ENCODE measurements at places on chromosomes 1 and 21.

- DNase-seq = no peak
Observed at GRCh38 chr1:98939471-98939870, 65.2 kb downstream of the PLPPR5 start.

DNA sequence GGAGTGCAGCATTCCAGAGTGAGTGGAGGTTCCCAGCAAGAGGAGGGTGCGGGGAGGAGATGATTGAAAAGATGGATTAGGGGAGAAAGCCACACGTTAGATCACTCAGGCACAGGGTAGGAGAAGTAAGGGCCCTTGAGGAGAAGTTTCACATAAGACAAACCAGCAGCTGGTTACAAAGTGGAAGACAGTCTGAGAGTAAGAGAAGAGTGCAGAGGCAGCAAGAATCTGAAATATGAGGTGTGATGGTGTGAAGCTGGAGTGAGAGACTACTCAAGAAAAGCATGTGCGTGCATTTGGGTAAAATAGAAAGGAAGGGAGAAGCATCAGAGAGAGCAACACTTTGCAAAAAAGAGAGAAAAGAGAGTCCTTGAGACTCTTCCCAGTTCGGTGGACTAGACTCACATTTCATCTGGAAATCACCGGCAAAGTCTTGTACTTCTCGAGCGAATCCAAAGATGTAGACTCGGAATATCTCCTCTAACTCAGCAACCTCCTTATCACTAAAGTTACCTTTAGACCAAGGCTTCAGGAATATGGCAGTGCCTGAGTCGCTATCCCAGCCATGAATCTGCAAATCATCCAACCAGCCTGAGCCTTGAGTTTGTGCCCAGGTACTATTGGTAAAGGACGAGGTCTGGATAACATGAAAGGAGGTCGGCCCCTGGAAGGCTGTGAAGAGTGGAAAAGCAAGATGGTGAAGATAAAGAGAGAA, 783 bp downstream of the CD1B start:
- DNase-seq = no peak

DNA sequence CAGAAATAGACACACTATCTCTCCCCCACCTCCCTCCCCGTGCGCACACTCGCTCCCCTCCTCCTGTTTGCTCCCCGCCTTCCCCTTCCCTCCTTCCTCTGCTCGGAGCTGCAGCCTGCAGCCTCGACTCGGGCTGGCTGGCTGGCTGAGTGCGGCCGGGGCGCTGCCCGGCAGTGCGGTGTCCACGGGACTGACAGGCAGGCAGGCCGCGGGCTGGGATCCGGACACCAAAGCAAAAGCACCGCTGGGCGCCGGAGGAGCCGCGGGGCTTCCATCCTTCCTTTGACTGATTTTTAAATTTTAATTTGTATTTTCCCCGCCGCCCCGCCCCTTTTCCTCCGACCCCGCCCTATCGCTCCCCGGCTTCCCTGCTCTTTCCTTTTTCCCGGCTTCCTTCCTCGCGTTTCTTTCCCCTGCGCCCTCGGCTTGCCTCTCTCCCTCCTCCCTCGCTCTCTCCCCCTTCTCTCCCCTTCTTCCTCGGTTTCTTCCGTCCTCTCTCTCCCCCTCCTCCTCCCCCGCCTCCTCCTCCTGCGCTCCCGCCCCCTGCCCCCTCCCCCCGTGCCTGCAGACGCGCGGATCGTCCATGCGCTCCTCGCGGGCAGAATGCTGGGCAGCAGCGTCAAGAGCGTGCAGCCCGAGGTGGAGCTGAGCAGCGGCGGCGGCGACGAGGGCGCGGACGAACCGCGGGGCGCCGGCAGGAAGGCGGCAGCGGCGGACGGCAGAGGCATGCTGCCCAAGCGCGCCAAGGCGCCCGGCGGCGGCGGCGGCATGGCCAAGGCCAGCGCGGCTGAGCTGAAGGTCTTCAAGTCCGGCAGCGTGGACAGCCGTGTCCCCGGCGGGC, 109.4 kb downstream of the NAV1 start:
- no peak for DNase-seq

DNA sequence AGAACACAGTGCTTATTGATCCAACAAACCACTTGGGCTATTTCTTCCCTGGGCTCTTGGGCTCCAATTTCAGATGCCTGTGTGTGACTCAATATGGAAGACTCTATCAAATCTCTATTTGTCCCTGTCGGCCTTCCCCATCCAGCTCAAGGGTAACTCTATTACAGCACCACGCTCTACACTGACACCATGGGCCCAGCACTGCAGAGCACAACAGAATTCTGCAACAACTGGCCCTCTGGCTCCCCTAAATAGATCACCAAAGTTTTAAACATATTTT, 51.7 kb downstream of the CAPZB start:
- no peak for DNase-seq

GRCh38 chr1:55812281-55812680, 597.1 kb upstream of the USP24 start:
- DNase-seq = no peak

- DNase-seq = no peak
Observed at GRCh38 chr21:35368326-35368725, 319.2 kb upstream of the RUNX1 start.

DNA sequence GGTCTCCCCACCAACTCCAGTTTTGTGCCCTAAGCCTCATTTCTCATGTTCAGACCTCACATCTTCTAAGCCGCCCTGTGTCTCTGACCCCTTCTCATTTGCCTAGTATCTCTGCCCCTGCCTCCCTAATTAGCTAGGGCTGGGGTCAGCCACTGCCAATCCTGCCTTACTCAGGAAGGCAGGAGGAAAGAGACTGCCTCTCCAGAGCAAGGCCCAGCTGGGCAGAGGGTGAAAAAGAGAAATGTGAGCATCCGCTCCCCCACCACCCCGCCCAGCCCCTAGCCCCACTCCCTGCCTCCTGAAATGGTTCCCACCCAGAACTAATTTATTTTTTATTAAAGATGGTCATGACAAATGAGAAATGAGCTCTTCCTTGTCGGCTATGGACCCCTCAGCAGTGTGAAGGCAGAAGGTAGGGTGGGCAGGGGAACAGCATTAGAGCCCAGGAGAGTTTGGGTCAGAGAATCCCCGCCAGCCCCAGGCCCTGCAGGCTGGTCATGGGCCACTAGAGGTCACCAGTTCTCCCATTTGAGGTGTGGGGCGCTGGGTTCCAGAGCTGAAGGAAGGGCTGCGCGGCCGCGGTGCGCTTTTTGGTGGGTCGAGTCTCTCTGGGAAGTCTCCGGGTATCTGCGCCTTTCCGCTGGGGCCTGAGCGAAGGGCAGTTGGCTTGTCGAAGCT, 11.5 kb downstream of the ADAMTSL4 start:
- DNase-seq = peak; percentile 67

GRCh38 chr1:204728045-204728444, 42.5 kb upstream of the LRRN2 start:
- no peak for DNase-seq

- DNase-seq = no peak
Observed at GRCh38 chr1:18895317-18895716, 7.0 kb downstream of the ALDH4A1 start.

- no peak for DNase-seq
Observed at GRCh38 chr1:157781048-157781447, 4.1 kb upstream of the FCRL2 start.

DNA sequence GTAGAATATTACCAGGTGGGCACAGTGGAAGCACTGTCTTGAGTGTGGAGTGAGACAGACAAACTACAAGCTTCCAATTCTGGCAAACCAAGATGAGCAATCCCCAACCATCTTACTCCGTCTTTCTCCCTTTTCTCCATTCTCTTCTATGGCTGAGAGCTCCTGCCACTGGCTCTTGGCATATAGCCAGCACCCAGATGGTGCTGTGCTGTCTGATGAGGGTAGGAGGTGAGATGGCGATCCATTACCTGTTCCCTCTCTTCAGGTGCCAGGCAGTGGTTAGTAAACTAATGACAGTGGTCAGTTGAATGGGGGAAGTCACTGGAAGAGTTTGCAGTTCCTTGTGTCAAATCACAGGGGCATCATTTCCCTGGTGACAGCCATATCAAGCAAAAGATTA, 108.4 kb downstream of the FNBP1L start:
- DNase-seq = no peak

- peak; percentile 31 for DNase-seq
Observed at GRCh38 chr21:41664881-41665765, 101.7 kb downstream of the RIPK4 start.

- DNase-seq = no peak
Observed at GRCh38 chr1:91997607-91998195, 32.1 kb upstream of the EPHX4 start.

DNA sequence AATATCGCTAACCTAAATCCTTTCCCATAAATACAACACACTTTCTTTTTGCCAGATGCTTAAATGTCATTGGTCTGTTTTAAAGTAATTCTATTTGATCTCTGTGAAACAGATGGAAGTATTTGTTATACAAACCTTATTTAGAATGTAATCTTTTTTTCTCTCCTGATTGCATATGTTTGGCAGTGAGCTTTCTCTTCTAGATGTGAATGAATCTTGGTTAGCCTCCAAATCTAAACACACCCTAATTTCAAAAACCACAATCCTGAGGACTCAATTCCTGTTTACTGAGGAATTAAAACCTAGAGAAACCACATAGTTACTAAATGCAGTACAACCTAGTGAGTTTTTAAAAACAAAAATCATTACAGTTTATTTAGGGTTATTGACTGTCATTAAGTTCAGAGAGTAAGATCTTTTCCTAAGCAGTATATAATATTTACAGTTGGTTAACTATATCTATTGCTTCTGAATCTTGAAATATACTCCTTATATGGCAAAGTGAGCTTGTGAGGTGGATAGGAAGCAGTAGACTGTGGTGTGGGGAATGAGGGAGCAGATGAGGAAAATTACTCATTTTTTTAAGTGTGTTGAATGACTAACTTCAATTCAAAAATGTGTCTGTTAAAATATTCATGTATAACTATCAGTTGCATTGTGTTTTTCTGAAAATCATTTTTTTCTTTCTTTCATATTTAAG, 218.7 kb downstream of the FMN2 start:
- no peak for DNase-seq

- DNase-seq = no peak
Observed at GRCh38 chr1:42239041-42239440, 74.5 kb upstream of the GUCA2A start.

GRCh38 chr1:202471246-202471645, 122.7 kb downstream of the PPP1R12B start:
- no peak for DNase-seq

DNA sequence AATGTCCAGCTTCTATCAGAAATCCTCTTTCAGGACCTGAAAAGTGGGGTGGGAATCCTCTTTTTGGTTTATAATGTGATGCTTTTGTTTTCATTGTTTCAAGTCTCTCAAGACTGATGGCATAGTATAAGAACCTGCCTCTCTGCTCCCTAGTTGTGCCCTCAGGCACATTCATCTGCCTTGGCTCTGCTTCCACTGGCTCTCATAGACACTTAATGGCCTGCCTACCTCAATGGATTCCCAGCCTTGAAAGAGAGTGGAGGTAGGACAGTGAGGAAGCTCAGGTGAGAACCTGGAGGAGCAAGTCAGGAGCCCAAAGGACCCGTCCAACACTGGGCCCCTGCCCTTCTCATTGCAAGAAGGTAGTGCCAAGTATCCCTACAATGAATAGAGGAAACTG, 4.8 kb downstream of the TTLL7 start:
- DNase-seq = no peak

GRCh38 chr1:46948629-46949416, 7.5 kb upstream of the CYP4A11 start:
- DNase-seq = no peak

- no peak for DNase-seq
Observed at GRCh38 chr1:179714159-179714558, 28.9 kb upstream of the FAM163A start.

DNA sequence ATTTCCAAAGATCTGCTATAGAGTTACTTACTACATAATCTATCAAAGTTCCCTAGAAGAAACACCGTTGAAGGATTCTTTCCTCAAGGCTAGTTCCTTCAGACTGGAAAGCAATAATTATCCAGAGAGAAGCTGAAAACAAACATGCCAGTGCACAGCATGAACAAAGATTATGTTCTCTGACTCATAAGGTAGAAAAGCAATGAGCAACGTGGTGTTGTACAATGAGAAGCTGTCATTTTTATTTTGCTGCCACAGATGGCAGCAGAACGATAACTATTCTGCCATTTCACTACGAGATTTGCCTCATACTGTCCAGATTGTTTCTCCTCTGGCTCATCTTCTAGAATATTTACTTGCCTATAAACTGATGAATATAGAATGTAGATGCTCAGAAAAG, 10.7 kb downstream of the EXTL2 start:
- DNase-seq = no peak

DNA sequence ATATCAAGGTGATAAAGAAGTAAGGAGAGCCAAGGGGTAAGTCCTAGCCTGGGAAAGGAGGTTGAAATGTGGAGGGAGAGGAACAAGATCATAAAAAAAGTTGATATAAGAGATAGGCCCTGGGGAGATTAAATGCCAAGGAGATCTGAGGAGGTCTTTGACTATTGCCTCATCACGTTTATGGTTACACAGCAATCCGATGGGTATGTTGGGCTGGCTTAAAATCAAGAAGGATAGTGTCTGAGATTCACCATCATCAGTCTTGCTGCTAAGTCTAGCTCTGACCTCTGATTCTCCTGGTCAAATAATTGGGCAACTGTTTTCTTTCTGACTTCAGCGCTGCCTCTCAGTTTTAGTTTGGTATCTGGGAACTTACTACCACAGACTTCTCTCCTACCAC, 416.3 kb downstream of the GPATCH2 start:
- DNase-seq = no peak

DNA sequence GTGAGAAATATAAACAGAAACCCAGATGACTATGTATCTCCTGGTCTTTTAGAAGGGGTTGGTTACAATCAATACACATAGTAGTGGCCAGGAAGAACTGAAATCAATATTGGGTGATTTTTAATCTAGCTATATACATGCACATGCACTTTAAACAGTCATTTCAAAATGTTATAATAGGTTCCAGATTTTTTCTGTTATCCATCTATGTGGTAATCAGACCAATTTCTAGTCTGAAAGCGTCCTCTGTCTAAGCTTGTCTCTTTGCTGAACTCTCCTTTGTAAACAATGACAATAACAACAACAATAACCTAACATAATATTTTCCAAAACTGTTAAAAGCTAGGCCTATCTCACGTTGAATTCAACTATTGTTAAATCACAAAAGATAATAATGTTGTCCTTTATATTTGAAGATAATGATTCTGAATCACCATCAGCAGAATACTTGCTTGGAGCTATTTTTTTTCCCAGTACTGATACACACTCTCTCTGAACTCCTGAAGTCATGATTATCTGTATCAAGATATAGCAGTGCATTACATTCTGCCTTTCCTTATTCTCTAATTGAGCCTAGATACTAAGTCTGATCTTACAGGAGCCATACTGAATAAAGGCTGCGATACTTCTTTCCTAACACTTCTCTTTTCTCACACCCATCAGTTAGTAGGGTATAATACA, 496.8 kb upstream of the ZRANB2 start:
- no peak for DNase-seq
